ENCODE measurements at places on chromosomes 6 and 20.

DNA sequence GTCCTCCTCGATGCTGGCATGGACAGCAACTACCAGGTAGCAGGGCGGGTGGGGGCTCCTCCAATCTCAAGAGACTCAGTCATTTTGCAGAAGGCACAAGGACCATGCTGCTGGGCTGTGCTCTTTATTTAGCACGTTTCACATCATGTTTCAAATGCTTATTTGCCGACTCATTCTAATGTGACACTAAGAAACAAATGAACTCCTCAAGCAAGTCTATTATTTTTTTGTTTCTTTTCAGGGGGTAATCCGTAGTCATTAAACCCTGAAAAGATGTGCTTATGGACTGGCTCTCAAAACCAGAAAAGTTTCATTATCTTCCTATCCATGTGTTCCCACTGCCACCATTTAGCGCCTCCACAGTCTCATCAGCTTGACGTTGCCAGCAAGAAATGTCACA, 92.9 kb downstream of the ANKS1A start:
- DNase-seq = no peak

GRCh38 chr6:12165297-12165696, 124.9 kb upstream of the EDN1 start:
- no peak for DNase-seq

GRCh38 chr6:137783710-137784109, 83.3 kb upstream of the TNFAIP3 start:
- no peak for DNase-seq

- DNase-seq = no peak
Observed at GRCh38 chr6:308768-309167, 16.5 kb downstream of the DUSP22 start.

- no peak for DNase-seq
Observed at GRCh38 chr20:47757145-47758035, 27.9 kb downstream of the SULF2 start.

GRCh38 chr20:45372241-45372640, 5.9 kb downstream of the TP53TG5 start:
- DNase-seq = no peak

DNA sequence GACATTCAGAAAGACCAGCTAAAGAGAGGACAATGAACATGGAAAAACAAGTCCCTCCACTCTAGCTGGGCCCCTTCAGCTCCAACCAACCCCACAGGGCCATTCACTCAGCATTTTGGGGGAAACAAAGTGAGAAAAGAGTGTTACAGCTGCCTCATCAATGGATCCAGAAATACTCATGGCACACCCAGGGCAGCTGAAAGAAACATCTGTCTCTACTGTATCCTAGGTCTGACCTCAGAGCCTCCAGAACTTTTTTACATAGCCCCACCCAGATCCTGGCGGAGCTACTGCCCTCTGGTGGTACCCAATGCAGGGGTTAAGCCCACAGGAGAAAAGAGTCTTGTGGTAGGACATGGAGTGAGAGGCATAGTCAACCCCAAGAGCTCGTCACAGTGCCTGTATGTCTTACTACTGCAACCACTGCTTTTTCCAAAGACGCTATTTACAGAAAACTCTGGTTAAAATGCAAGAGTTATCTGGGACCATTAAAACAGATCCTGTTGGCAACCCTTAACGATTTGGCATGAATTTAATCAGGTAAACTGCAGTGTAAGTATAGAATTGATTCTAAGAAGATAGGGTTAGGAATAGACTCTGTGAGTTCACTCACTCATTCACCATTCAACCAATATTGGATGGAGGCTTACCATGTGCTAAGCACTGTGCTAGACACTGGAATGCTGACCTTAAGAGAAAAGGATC, 37.4 kb upstream of the FAM83C start:
- no peak for DNase-seq

DNA sequence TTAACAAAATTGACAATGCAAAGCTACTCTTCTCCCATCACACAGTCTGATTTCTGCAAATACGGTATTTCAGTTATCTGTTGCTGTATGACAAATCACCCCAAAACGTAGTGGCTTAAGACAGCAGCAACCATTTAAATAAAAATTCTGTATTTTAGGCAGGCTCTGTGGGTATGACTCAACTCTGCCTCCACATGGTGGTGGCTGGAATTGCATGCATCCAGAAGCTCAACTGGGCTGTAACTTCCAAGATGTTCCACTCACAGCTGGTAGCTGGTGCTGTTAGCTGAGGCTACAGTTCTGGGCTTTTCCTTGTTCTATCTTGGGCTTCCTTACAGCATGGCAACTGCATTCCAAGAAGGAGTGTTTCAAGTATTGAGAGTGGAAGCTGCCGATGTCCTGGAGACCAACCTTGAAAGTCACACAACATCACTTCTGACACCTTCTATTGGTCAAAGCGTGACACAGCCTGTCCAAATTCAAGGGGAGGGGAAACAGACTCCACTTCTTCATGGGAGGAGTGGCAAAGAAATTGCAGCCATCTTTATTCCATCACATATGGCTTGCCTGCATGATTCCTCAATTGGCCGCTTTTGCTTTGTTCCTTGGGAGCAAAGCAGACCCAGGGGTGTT, 39.7 kb upstream of the TULP1 start:
- DNase-seq = no peak

- DNase-seq = no peak
Observed at GRCh38 chr20:48820649-48820973, 7.2 kb downstream of the PREX1 start.

DNA sequence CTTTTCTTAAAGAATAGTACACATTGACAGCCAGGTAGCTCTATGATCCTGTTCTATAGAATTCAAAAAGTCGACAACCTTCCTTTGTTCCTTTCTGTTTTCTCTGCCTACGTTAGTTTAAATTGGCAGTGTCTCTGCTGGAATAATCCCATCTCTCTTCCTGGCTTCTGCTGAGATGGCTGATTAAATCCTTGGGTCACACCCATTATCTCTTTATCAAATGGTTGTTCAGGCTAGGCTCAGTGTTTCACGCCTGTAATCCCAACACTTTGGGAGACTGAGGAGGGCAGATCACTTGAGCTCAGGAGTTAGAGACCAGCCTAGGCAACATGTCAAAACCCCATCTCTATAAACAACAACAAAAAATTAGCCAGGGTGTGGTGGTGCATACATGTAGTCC, 44.4 kb downstream of the HFE start:
- DNase-seq = no peak

- DNase-seq = no peak
Observed at GRCh38 chr6:154466139-154466538, 44.3 kb downstream of the CNKSR3 start.

GRCh38 chr20:54197621-54198604, 10.0 kb upstream of the PFDN4 start:
- DNase-seq = peak; percentile 63

DNA sequence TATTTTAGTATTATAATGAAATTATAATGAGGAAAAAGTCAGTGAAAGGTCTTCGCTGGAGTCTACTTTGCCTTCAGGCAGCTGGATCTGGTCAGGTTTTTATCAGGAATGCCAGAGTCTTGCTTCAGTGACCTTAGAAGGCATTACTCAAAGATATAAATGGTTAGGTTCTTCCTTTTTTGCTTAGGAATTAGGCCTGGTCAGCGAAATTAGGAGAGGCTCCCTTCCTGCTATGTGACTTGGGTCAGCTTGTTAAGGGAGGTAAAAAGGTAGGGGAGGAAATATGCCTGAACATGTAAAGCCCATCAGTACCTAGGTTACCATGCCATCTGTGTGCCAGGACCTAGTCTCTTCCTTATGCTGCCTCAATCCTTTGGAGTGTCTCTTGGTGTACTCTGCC, 115.1 kb downstream of the OTOR start:
- no peak for DNase-seq

DNA sequence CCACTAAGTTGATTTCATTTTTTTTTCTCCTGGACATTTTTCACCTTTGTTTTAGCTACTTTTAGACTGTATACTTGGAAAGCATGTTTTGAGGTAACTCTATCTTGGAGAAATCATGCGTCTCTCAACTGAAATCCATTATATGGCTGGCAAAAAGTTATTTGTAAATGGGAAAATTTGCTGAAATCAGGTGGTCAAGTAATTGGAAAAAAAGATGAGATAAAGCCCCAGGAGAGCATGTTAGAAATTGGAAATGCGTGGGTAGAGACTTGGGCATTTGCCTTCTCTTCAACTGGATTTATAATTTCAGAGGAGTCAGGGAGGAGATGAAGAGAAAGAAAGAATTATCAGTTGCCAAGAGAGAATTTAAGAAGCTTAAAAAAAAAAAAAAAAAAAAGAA, 217.1 kb upstream of the MAP3K7 start:
- DNase-seq = no peak

DNA sequence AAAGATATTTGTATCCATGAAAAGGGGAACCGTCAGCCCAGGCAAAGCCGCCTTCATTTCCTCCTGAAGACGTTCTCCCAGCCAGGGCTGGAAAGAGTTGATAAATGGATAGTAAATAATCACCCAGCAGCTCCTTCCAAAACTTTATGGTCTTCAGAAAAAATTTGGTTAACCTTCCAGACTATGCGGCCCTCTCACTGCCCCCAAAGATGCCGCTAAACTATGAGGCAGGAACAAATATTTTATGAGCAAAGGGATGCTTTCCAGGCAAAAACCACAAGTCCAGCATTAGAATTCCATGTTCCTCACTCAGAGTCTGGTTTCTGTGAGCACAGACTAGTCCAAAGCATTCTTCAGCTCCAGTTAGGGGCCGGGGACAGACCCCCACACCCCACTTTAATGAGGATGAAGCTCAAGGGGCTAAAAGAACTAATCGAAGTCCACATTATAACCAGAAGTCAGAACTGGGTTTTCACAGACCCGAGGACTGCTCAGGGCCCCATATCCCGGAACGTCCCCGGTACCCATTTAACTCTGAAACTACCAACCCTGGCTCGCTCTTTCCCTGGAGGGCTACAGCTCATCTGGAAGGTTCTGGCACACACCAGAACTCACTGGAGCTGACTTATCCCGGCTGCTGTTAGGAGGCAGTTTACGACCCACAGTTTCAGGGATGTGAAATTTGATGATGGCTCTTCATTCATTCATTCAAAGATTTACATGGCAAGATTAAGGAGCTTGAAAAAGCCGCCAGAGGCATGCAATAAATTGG, 29.4 kb downstream of the BMP7 start:
- no peak for DNase-seq

DNA sequence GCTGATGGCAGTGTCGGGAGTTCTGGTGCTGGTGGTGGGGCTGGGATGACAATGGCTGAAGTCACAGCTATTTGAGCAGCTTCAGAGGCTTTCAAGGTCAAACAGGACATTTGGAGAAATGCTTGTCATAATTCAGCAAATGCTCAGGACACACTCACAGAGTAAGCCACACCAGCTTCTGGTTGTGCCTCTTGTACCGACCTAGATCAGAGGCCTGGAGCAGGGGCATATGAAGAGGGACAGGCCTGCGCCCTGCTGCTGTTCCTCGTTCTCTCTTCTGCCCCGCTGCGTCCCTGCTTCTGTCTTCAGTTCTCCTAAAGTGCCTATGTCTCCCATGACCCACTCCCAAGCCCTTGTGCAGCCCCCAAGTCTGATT, 893 bp upstream of the PGC start:
- no peak for DNase-seq

- no peak for DNase-seq
Observed at GRCh38 chr6:168272415-168273325, 46.9 kb downstream of the DACT2 start.

- no peak for DNase-seq
Observed at GRCh38 chr6:90612313-90612680, 25.4 kb upstream of the MAP3K7 start.

GRCh38 chr6:121932076-121932991, 467.1 kb upstream of the HSF2 start:
- DNase-seq = peak; percentile 86

GRCh38 chr6:122268394-122268793, 131.1 kb upstream of the HSF2 start:
- peak; percentile 4 for DNase-seq

- DNase-seq = no peak
Observed at GRCh38 chr6:18102783-18103509, 19.5 kb downstream of the NHLRC1 start.

DNA sequence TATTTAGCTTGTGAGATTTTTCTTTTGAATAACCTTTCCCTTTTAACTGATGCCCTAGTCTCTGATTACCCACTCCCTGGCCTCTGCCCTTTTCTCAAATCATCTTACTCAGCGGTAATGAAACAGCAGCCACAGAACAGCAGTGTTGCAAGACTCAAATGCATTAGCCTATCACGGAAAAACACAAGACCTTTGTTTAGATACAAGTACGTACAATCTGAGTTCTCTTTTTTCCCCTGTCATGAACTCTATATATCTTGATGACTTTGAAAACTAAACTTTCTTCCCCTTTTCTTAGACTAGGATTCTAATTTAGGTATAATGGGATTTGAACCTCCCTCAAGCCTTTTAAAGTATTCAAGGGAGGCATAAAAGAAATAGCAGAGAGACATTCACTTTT, 1034.9 kb downstream of the EYS start:
- no peak for DNase-seq

GRCh38 chr6:35086636-35087360, 54.3 kb downstream of the TCP11 start:
- no peak for DNase-seq

- no peak for DNase-seq
Observed at GRCh38 chr6:138176652-138177232, 15.0 kb downstream of the ARFGEF3 start.

DNA sequence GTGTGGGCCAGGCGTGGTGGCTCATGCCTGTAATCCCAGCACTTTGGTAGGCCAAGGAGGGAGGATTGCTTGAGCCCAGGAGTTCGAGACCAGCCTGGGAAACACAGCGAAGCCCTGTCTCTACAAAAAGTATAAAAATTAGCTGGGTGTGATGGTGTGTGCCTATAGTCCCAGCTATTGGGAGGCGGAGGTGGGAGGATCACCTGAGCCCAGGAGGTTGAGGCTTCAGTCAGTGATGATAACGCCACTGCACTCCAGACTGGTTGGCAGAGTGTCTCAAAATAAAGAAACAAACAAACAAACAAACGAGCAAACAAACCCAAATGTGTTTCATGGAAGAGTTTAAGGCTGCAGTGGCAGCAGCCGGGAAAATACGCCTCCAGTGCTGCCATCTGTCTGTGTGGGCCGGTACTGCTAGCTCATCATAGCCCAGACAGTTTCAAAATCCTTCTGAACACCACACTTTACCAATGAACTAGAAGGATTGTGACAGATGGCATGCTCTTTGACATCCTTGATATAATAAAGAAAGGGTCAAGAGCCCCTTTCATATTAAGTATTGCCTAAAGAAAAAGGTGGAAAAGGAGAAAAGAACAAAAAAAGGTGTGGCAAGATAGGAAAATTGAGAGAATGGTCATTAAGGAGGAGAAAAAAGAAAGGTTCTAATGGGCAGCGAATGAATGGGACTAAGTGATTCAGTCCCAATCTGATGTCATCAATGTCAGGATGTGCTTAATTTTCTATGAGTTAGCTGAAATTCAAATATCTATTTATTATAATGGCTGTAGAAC, 298.6 kb downstream of the SYNE1 start:
- DNase-seq = peak; percentile 15

- DNase-seq = no peak
Observed at GRCh38 chr6:53244399-53244931, 95.8 kb upstream of the GCM1 start.

- DNase-seq = no peak
Observed at GRCh38 chr6:751765-752164, 58.8 kb upstream of the EXOC2 start.

All from stromal cell of bone marrow (primary cell).